ENCODE measurements at places on chromosomes 13 and 19.

- peak; percentile 80 for DNase-seq
Measured at GRCh38 chr19:50922317-50922853, 11.2 kb upstream of the KLK4 start.

GRCh38 chr13:36163286-36163685 is 32.1 kb upstream of the DCLK1 start:
- no peak for DNase-seq

DNA sequence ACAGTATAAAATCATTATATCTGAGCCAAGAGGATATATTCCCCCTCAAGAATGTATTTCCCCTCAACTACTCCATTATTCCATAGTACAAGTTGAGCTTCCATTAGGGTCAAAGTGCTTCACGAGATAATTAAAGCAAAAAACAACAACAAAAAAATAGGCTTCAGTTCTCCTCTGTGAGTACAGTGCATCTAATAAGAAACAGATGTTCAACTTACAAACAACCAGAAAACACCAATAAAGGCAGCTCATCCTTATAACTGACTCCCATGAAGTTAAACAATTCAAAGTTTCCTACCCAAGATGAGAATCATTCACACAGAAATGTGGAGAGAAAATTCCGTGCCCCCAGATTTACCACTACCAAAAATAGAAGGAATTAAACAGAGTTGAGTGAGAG is 854.4 kb downstream of the PCDH9 start:
- DNase-seq: no peak

- DNase-seq: peak; percentile 42
Measured at GRCh38 chr19:18202778-18203407, 949 bp downstream of the RAB3A start.

DNA sequence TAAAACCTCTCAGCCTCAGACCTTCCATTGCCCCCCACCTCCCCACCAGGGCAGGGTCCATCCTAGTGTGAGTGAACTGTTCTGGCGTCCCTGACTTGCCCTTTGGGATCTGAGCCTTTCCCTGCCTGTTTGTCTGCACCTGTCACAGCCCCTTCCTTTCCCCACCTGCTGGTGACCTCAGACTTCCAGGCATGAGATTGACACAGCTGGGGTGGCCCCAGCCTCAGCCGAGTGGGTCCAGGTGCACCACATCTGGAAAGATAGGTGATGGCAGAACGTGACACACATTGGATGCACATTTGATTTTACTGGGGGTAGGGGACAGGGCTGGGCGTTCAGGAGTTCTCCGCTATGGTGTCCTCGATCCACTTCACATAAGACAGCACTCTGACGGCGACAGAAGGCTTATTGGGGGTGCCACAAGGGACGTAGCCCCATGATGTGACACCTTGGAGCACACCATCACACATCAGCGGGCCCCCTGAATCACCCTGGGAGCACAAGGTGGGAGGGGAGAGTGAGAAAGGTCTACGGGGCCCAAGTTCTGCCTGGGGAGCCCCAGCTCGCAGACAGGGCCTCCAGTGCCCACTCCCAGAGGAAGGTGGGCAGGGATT is 4.6 kb downstream of the KLK1 start:
- no peak for DNase-seq

GRCh38 chr19:3683405-3684053 is 16.7 kb downstream of the PIP5K1C start:
- no peak for DNase-seq

DNA sequence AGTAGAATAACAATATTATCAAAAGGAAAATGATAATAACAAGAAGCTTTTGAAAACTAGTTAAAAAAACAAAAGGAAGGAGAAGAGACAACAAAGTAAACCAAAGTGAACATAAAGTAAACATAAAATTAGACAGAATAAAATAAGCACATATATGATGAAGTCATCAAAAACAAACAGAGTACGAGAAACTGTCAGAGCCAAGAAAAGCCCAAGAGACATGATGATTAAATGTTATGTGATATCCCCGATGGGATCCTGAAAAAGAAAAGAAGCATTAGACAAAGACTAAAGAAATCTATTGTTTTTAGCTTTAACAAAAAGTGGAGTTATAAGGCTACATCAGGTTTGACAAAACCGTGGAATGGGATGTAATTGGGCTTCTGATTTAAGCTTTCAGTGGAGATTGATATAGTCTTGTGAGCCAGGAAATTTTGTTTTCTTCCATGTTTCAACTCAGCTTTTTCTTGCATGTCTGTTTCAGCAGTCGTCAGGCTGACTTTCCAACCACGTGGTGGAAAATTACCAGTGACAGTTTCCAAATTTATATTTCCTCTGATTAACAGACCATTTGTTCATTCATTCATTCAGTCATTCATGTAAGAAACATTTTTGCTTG is 64.9 kb downstream of the KL start:
- DNase-seq: no peak

- DNase-seq: no peak
Measured at GRCh38 chr13:113566227-113566561, 18.4 kb upstream of the TFDP1 start.

DNA sequence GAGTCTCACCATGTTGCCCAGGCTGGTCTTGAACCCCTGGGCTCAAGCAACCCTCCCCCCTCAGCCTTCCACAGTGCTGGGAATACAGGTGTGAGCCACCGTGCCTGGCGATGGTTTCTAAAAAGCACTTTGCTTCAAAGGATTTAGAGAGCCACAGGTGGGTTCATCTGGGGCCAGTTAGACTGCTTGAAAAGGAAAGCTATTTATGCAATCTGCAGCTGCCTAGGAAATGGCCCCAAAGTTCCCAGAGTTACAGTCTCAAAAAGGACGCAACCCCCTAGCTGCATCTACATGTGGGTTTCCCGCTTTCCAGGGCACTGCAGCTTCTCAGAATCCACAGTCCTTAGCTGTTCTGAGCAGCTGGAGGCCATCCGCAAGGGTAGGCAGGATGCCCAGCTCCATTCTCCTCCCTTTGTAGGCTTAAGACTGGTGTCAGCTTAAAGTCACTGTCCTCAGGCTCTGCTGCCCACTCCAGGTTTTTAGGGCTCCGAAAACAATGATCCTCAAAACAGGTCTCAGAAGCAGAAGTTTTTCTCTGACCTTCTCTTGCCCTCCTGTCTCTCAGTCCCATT is 41.4 kb downstream of the ZNF823 start:
- no peak for DNase-seq

- DNase-seq: no peak
Measured at GRCh38 chr19:43495082-43495481, 9.5 kb downstream of the PHLDB3 start.
